ENCODE measurements at places on chromosomes 11 and 22.
A peak's percentile ranks its signal among the peaks of the same experiment; 100 is the strongest.

- DNase-seq: no peak
Observed at GRCh38 chr22:36056980-36057379, 28.4 kb upstream of the RBFOX2 start.

GRCh38 chr22:29480512-29481264 lies 670 bp downstream of the NEFH start:
- peak; percentile 82 for DNase-seq

DNA sequence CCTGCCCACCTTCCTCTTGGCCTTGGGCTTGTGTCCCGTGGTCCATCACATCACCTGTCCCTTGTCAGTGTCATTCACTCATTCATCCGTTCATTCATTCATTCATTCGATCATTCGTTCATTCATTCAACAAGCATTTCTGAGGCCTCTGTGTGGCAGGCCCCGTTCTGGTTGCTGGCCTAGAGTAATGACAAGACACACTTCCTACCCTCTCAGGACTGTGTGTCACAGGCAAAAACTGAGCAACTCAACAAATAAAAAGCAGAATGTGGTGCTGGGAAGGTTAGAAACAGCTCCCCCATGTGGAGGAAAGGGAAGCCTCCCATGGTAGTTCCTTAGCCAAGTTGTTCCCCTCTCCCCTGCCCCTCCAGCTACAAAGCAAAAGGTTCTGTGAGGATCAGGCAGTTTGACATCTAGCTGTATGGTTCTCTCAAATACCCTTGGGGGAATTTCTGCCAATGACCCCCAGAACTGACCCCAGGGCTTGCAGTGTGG lies 1.6 kb upstream of the OMP start:
- DNase-seq: no peak

DNA sequence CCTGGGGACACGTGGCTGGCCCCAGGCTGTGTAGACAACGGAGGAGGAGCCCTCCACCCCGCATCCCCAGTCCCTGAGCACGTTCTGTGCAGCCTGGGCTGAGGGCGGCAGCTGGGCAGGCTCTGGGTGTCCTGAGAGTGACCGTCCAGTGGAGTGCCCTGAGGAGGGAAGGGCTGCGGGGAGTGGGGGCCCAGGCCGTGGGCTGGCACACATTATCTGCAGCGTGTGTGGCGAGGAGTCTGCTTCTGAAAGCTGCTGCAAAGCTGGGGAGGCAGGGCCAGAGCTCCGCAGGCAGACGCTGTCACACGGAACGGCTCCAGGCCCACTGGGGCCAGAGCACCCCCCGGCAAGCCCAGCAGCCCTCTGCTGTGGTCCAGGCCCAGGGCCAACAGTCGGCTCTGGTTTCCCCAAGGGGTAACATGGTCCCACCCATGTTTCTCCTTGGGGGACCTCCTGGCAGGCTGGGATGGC lies 835 bp upstream of the ANO9 start:
- DNase-seq: no peak

GRCh38 chr22:40396882-40397281 lies 26.5 kb downstream of the SGSM3 start:
- no peak for DNase-seq

DNA sequence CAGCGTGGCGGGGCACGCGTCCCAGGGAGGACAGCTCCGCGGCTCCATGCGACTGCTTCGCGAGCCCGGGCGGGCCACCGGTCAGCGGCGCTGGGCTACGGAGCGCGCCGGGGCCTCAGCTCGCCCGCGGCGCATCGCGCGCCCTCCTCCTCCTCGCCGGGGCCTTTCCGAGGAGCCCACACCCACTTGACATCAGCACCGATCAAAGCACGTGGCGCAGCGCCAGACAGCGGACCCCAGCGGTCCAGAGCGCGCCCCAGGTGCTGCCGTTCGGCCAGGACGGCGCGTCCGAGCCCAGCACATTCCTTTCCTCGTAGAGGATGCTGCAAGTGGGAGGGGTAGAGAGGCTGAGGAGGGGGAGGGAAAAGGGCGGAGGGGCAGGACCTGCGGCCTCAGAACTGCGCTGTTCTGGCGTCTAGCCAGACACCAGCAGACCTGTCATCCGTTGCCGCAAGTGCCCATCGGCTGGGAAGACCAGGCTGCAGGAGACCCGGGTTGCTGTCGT lies 88.6 kb downstream of the PLEKHA7 start:
- DNase-seq: peak; percentile 42

GRCh38 chr11:88013508-88014065 lies 161.7 kb downstream of the RAB38 start:
- DNase-seq: no peak

Data from testis (tissue), 5 donors.